ENCODE measurements at places on chromosomes 1 and 21.

DNA sequence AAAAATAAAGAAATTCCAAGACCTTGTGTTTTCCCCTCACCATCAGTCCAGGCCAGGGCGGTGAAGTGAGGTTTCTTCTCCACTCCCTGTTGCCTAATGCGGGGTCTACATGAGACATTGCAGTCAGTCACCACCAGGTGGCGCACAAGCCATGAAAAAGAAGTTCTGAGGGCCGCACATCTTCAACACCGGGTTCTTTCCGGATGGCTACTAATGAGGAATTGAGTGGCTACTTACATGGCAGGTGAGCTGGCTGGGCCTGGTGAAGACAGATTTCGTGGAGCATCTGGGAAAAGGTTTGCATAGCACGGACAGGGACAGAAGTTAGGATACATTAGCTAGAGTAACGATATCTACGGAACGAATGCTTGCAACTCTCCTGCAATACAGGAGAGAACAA lies 15.8 kb upstream of the S100A11 start:
- DNase-seq = peak; percentile 89

DNA sequence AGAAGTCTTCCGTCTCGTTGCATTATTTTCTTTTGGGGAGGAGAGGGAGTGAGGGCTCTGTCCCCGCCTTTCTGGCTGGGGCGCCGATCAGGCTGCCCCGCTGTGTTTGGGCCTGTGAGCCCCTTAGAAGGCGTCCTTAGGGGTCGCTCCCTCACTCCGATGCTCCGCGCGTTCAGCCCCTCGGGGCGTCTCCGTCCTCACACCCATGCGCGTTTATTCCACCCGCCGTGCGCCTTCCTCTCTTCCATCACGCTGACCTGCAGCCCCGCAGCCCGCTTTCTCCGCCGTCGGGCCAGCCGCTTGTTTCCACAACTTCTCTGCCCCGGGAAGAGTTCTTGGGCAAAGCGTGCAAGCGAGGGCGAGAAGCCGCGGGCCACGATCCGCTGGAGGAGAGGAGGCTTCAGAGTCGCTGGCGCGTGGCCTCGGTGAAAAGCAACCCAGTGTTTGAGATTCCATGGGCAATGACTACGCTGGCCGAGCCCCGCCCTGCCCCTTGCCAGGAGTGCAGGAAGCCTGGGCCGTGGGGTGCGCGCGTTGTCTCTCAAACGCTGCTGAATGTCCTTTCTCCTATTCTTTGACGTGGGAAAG lies 27.7 kb downstream of the TRIM11 start:
- peak; percentile 32 for DNase-seq

- no peak for DNase-seq
These were observed 49.9 kb downstream of the SLC9A1 start for GRCh38 chr1:27105018-27105417.

GRCh38 chr1:228846952-228847351 lies 111.7 kb downstream of the RHOU start:
- DNase-seq = no peak

DNA sequence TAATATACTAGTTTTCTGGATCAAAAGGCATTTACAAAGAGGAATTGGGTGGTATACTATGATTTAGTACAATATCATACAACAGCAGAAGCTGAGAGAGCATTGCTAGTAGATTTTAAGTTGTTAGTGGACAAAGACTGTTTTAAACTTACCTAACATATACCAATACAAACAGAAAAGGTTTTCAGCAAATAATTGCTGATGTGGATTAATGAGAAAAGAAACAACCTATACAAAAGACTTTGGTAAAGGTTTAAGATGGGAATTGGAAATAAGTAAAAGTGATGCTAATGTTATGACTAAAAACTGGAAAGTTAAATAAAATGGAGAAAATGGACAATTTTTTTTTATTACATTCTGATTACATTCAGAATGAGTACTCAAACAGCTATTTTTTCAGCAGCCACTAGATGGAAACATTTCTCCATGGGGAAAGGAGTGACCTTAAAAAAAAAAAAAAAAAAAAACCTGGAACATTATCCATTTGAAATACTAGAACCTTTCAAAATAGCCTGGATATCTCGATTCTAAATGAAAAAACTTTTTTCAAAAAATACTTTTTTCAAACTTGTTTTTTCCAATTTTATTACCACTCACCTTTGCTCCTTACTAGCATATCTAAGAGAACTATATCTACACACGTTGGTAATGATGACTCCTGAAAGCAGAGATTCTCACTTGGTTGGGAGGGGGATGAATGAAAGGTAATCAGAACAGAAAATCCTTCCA lies 55.4 kb downstream of the EPRS1 start:
- DNase-seq = no peak

DNA sequence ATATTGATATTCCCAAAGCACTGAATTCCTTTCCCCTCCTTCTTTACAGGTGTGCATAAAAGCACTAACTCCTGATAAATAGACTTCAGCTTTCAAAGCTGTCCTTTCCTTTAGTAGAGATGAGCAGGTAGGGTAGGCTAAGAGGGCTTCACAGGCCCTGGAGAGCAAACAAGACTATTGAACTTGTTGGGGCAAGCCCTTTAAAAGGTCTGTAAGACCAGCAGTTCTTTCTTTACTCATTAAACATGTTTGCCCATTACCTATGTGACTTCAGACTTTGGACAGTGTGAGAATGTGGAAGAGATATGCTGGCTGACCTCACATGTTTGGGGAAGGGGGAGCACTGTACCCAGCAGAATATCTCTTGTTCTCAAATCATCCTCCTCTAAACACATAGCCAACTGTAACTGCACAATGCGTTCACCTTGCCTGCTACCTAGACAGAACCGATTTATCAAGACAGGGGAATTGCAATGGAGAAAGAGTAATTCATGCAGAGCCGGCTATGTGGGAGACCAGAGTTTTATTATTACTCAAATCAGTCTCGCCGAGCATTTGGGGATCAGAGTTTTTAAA lies 27.1 kb upstream of the HAO2 start:
- no peak for DNase-seq

- peak; percentile 70 for DNase-seq
These were observed 87.2 kb downstream of the MRPL37 start for GRCh38 chr1:54287176-54287650.

- DNase-seq = no peak
These were observed 30.7 kb downstream of the SHISAL2A start for GRCh38 chr1:52663716-52664115.

- no peak for DNase-seq
These were observed 316.0 kb downstream of the LMO4 start for GRCh38 chr1:87644579-87645190.

- no peak for DNase-seq
These were observed 151.0 kb downstream of the NUF2 start for GRCh38 chr1:163472651-163473248.

DNA sequence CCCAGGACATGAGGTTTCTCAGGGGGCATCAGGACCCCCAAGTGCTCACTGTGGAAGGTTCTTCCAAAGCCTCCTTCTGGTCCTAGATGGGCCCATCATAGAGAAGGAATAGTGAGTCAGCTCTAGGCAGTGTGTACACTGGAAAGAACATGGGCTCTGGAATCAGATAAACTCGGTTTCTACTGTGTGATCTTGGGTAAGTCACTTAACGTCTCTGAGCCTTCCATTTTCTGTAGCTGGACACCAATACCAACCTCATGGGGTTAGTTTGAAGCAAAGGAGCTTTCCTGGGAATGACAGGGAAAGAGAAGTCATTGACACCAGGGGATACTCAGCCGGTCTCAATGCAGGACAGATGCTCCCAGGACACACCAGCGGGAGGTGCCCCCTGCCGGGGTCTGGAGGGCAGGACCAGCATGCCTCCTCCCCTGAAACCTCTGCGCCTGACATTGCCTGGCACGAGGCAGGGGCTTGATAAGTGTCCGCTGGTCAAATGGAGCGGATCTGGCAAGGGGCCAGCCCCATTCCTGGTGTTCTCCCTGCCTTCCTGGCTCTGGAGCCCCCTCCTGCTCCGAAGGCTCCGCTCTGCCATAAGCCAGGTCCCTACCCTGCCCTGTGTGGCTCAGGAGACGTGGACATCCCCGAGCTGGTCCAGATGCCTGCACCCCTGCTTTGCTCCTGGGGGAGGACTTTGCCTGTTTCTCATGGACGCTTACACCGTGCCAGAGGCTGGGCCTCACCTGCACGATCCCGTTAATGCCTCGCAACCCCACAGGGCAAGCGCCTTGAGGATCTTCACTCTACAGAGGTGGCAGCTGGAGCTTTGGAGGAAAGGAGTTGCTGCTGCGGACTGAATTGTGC lies 52.8 kb downstream of the EDN2 start:
- DNase-seq = no peak

DNA sequence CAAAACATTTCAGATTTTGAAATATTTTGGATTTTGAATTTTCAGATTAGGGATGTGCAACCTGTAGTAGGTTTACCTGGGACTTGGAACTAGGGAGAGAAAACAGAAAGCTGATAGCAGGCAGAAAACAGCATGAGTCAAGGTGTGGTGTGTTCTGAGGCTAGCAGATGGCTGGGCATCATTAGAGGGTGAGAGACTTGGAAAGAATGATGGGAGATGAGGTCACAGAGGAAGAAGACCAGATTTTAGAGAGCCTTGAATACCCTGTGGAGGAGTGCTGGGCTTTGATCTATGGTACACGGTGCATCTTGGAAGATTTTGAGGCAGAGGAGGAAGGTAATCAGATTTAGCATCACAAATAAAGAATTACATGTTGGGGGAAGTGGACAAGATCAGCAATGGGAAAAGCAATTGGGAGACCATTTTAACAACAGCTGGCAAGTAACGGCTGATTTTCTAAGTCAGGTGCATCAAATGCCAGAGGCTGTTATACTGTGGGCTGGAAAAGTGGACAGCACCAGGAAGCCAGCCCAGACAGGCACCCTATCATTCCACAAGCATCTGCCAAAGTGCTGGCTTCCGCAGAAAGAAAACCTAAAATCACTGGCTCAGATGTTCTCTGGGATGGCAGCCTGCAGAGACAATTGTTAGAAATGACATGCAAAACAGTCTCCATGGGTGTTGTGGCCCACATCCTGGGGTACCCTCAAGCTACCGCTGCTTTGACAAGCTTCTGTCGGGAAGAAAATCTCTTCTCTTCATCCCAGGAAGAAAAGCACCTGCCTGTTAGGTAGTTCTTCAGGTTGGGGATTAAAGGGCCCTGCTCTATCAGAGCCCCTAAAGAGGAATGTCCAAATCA lies 30.9 kb upstream of the CAMK1G start:
- DNase-seq = no peak

DNA sequence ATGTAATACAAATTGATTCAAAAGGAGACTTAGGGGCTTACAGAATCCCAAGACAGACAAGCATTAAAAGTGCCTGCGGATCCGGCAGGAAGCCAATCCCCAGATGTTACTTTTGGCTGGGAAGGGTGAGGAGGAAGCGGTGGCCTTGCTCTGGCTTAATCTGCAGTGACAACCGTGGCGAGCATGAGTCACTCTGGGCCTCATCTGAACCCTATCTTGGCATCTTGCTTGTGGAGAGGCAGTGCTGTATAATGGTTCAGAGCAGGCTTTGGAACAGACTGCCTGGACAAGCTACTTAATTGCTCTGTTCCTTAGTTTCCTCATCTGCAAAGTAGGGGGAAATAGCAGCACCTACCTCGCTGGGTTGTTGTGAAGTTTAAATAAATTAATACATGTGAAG lies 74.1 kb downstream of the XCL2 start:
- DNase-seq = peak; percentile 68

- no peak for DNase-seq
These were observed 27.8 kb downstream of the ELK4 start for GRCh38 chr1:205604059-205604458.

GRCh38 chr1:44302541-44302940 lies 52.5 kb downstream of the ERI3 start:
- DNase-seq = no peak

DNA sequence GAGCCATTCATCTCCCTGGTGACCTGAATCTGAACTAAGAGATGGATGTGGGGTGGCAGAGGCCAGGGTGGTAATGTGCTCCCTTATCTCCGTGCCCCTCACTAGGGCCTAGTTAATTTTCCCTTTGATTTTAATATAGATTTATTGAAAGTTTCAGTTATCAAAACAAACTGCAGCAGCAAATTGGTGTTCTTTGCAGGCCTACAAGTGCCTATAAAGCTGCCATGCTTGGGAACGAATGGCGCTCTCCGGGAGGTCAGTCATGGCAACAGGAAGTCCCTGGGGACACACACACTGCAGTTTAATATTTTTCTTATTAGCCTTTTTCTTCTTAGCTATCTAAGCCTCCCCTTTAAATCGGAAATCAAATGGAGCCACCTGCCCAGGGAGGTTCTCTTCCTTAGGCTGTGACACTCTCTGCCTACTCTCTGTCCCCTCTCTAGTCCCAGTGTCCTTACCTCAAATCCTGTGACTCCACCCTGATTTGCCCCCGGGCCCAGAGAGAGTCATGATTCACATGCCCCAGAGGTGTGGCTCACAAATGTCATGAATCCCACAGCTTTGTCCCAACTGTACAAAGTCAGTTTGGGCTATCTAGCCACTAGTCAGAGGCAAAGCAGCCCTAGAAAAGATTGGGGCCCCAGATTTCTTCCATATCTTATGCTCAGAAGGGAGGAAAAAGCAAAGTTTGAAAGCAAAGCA lies 4.3 kb upstream of the ERI3 start:
- DNase-seq = peak; percentile 27

DNA sequence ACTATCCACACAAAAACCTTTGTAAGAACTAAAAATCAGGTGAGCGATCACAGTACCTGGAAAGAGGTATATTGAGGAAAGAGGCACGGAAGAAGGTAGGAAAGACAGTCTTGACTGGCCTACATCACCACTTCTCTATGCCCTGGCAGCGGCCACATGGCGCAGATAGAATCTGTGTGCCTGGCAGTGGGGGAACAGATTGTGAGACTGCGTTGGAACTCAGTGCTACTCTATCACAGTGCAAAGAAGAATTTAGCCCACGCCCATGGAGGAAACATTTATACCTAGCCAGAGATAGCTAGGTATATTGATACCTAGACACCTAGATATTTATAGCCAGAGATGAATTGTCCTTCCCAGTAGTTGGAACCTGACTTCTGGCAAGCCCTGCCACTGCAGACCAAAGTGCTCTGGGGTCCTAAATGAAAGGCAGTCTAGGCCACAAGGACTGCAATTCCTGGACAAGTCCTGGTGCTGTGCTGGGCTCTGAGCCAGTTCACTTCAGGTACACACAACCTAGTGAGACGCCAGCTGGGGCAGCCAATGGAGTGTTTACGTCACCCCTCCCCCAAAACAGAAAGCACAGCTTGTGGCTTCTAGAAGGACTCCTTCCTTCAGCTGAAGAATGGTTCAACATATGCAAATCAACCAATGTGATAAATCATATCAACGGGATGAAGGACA lies 51.9 kb downstream of the DHX9 start:
- no peak for DNase-seq

Data from ELF-1 (cell line).